ENCODE measurements at places on chromosomes 1 and 21.

DNA sequence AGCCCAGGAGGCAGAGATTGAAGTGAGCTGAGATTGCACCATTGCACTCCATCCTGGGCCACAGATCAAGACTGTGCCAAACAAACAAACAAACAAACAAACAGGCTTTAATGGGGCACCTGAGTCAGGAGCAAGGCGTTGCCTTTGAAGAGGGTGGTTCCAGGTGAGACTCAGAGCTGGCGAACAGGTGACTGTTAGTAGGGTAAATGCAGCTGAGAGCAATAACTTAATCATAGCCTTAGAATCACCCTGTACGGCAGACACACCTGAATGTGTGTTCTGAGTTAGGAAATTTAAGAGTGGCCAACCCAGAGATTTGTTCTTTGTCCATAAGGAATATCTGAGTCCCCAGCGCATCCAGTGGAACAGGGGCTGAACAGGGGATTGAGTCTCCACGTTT lies 440.4 kb downstream of the RPS6KC1 start:
- no peak for DNase-seq

GRCh38 chr1:190049314-190049713 lies 428.4 kb downstream of the BRINP3 start:
- no peak for DNase-seq

DNA sequence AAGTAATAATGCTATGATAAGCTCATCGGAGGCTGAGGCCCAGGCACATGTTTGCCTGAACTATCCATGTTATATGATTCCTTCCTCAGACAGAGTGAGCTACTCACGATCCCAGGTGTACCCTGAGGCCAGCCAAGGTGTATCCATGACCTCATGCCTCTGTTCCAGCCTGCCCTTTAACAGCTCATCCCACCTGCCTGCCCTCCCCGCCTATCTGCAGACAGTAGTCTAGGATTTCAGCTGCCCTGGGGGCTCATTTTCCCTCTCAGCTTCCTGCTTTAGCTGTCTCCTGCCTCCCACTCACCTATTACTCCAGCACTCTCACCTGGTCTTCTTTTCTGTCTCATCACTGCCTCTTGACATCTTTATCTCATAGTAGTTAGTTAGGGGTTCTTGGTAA lies 1.9 kb upstream of the IL24 start:
- DNase-seq: no peak

- no peak for DNase-seq
These were observed 14.4 kb upstream of the TOMM20 start for GRCh38 chr1:235142991-235143390.
